ENCODE measurements at places on chromosomes 5 and 9. TPM values are rescaled to one million over a fixed set of nuclear protein-coding genes. Genes with fewer than 3 reads are reported as not detected.
A peak's percentile ranks its signal among the peaks of the same experiment; 100 is the strongest.

- DNase-seq: no peak
These were observed 32.2 kb downstream of the ZNF131 start for GRCh38 chr5:43152946-43153345.

DNA sequence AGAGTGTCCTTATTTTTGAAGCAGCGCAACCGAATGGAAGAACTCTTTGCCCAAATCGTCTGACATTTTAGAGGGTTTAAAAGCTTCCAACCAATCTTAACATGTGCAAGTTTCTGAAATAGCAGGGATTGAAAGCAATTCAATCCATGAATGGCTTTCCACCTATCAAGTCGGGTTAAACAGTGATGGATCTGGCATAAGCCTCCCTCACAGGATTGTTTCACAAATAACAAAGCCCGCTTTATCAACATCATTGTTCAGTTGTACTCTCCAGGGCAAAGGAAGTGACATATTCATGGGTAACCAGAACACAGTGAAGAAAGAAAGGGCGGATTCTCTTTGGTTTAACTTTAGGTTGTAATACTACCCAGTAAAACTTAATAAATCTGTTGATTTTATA, 497.3 kb downstream of the MTRR start:
- DNase-seq: no peak

DNA sequence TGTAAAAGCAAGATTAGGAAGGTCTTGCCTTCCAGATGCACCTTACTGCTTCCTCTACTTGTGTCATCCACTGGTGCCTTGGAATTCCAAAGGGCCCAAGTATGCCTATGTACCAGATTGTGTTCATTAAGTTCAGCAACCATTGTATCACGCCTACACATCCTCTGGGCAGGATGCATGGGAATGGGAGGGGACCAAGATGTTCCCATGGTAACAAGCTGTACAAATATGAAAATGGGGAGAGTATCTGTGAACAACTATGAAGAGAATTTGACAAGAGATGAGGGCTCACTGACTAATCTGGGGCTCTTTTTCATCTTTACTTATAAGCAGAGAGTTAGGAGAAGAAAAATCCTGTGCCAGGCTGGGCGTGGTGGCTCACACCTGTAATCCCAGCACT, 137.8 kb upstream of the MAP1B start:
- DNase-seq: no peak

GRCh38 chr5:54959673-54960418, 25.5 kb downstream of the ESM1 start:
- DNase-seq: no peak

GRCh38 chr9:77495834-77496671, 152.1 kb downstream of the GNA14 start:
- DNase-seq: no peak

- no peak for DNase-seq
These were observed 6.6 kb upstream of the STC2 start for GRCh38 chr5:173334808-173335207.

Gene SOHLH1
- polyA plus RNA-seq: not detected

DNA sequence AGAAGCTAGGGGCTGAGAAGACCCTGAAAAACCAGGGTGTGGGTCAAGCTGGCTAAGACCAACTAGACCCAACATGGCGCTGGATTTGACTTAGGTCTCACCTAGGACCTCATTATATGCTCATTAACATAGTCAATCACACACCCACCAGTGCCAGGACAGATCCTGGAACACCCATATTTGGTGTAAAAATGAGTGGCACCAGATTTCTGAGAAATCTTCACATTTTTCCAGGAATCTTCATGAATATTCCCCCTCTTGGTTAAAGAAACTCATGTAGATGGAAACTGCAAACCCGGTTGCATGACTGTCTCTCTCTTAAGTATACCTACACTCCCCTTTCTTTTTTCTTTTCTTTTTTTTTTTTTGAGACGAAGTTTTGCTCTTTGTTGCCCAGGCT, 17.9 kb upstream of the RAB14 start:
- DNase-seq: no peak

Gene SREK1IP1
- 26.5 TPM for polyA plus RNA-seq

Gene FAM221B
- polyA plus RNA-seq: 0.40 TPM

DNA sequence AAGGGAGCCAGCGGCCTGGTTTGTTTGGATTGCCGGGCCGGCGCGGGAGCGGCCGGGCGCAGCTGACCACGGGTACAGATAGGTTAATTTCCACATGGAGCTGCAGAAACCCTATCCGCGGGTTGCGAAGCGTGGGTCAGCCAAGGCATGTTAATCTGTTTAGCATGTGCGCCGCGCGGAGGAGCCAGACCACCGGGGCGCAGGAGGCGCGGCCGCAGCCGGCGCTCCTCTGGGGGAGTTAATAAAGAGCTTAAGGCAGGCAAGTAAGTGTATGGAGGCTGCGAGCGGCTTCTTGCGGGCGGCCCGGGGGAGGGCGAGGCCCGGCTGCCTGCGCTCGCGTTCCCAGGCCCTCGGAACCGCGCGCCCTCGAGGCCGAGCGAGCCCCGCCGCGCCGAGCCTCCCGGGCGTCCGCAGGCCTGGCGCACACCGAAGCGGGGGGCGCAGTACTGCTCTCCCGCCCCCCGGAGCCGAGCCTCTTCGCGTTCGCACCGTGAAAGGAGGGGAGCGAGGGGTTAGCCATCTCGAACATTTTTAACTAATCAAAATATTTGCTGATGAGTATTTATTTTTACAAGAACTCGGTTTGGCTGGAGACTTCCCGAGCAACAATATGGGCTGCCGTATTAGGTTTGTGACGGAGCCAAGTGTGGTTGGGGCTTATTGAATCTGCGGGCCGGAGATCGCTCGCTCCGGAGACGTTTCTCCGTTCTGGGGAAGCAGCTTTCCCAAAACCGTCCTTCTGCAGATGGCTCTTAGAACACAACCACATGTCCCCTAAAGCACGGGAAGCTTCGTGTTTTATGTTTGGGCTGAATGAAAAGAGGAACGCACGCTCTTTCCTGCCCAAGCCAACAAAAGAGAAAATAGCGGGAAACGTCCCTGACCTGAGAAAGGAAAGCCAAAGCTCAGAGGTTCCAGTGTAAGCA, 28.8 kb downstream of the FOXD1 start:
- DNase-seq: peak; percentile 79

Gene PCDHB9
- 4.3 TPM for polyA plus RNA-seq

DNA sequence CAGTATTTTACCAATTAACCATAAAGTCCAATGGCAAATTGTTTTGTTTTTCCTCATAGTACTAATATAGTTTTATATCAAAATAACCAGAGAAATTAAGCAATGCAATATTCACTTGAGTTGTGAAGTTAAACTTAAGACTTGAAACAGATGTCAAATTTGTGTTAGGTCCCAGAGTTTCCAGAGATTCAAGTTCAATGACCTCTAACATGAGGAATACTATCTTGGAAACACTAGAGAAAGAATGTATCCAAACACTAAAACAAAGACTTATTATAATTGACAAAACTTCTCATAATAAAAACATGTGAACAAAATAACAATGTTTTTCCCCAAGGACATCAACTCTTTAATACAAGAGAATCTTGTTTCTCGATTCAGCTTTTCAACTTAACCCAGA, 18.0 kb downstream of the SUSD1 start:
- DNase-seq: no peak

GRCh38 chr9:123616707-123617106, 260.7 kb downstream of the CRB2 start:
- no peak for DNase-seq

DNA sequence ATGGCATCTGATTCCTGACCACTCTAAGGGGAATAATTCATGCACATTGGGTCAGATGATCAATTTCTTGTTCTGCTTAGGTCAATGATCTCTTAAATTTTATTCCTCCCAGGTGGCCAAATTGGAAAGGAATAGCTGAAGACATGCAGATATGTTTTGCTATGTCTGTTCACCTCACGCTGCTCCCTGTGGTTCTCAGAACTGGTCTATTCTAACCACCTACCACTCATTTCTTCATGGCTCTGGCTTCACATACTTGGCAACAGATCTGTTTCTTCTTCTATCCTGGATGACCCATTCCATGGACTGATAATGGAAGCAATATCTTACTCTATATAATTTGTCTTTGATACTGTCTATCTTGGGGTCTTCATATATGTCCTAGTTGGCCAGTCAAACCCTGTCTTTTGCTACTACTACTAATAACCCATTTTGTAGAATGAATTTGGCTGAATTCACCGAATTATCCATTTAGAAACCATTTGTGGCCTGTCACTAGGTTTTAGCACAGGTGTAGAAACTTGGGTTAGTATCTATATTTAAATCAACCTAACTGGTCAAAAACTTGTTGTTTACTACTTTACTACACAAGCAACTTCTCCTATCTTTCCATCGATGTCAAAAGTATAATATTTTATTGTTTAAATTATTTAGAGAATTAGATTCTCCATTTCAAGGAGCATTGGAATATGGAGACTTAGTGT, 650.9 kb downstream of the TLE4 start:
- no peak for DNase-seq

GRCh38 chr5:55187370-55187769, 14.4 kb upstream of the CDC20B start:
- DNase-seq: no peak

Gene STARD4
- 25.7 TPM for polyA plus RNA-seq

Gene OR1Q1
- not detected for polyA plus RNA-seq

- no peak for DNase-seq
These were observed 677 bp upstream of the TXNDC15 start for GRCh38 chr5:134873494-134873893.

GRCh38 chr9:14531341-14532269, 161.6 kb downstream of the ZDHHC21 start:
- DNase-seq: no peak

DNA sequence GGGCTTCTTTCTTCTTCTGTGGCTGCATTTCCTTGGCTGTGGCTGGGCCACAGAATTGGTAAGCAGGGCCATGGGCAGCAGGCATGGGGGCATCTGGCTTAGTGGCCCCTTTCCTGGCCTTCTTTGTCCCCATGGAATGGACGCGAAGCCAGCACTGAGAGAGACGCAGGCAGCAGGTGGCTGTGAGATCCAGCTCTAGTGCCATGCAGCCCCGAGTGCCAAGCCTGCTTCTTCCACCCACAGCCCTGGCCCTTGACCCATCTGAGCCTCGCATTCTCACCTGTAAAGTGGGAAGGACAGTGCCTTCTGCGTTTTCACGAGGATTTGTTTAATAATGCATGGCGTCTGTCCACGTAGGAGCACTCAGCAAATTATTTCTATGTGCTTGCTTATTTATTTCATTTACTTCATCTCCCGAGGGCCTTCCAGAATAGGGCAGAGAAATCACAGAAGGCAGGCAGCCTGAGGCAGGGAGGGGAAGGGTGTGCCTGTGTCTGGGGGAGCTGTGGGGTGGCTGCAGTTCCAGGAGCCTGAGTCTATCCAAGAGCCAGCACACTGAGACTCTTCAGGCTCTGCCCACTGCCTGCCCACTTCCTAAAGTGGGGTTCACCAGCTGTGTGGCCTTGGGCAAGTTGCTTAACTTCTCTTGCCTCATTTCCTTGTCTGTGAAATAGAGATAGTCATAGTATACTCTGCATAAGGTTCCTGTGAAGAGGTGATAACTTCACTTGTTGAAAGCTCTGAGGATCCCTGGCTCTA, 55.2 kb downstream of the NTNG2 start:
- DNase-seq: no peak

- no peak for DNase-seq
These were observed 279.6 kb downstream of the FANCC start for GRCh38 chr9:95037789-95038521.

- no peak for DNase-seq
These were observed 4.7 kb upstream of the TNIP1 start for GRCh38 chr5:151085517-151086041.

GRCh38 chr5:76942581-76942980, 10.3 kb upstream of the CRHBP start:
- no peak for DNase-seq

- DNase-seq: no peak
These were observed 141.0 kb downstream of the SSBP2 start for GRCh38 chr5:81609810-81610375.

Gene SPARC
- polyA plus RNA-seq: 1,957 TPM

DNA sequence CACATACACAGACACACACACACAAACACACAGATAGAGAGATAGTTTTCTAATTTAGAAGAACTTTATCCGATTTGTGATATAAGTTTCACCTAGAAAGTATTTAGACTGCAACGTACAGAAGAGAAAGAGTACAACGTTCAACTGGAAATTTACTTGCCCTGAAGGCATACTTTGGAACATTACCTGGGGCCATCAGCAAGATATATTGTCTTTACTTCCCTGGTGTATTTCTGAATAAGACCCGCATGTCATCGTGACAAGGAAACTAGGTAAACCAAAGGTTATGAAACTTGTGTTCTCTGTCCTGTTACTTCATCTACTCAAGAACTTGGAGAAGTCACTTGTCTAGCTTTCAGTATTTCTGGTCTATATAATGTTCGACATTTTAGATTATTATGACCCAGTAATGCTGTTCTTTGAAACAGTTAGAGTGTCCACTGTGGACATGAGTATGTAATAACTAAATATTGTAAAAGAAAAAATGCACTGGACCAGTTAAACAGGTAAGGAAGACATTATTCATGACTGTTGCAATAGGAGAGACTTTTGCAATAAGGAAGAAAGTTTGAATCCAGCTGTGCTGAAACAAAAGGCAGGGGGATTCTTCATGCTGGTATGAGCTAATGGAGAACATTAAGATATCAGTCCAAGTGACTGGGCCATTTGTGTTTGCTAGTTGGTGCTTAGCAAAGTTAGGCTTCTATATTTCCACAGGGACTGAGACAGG, 1791.1 kb downstream of the MAT2B start:
- no peak for DNase-seq

- DNase-seq: no peak
These were observed 649.6 kb downstream of the KCTD16 start for GRCh38 chr5:144820278-144820677.

Gene GPX3
- 1,238 TPM for polyA plus RNA-seq

Gene PAXX
- 23.3 TPM for polyA plus RNA-seq

DNA sequence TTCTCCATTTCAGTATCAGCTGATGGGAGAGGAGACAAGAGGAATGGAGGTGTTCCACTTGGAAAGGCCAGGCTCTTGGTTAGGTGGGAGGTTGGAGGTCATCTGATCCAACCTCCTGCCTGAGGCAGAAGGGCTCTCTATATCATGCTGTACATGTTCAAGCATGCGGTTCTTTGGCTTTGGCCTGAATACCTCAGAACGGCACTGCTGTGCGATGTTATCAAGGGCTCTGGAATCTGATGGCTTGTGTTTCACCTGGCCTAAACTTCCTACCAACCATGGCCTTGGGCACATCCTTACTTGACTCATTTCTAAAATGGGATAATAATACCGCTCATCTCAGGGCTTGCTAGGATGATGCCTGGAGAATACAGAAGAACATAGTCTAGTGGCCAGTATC, 90.1 kb upstream of the FAM169A start:
- no peak for DNase-seq

DNA sequence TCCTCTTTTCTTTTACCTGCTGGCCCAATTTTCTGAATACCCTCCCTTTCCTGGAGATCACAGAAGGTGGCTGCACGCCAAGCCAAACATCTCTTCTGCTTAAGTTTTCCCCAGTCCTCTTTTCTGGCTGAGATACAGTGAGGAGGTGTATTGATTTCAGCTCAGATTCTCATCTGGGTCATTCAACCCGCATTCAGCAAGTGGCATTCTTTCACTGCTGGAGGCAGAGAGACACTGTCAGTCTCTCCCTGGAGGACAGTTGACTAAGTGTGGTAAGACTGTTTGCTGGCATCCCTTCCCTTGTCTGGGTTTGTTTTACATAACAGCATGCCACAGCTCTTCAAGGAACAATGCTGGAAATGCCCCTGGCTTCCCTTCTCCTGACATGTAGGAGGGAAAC, 60.5 kb downstream of the GABRG2 start:
- DNase-seq: no peak

Gene C7
- 148 TPM for polyA plus RNA-seq

- DNase-seq: no peak
These were observed 55.8 kb downstream of the PSMB7 start for GRCh38 chr9:124359426-124359825.

- DNase-seq: no peak
These were observed 293.9 kb upstream of the TARS1 start for GRCh38 chr5:33146881-33147280.
